ENCODE measurements at places on chromosomes 7 and 10.
A peak's percentile ranks its signal among the peaks of the same experiment; 100 is the strongest.

GRCh38 chr7:124856299-124856888 is 73.2 kb downstream of the POT1 start:
- peak; percentile 43 for DNase-seq

GRCh38 chr7:82167558-82168314 is 275.8 kb downstream of the CACNA2D1 start:
- DNase-seq, result peak; percentile 39

GRCh38 chr7:151317936-151318335 is 23.7 kb upstream of the NUB1 start:
- DNase-seq, result no peak

GRCh38 chr10:119479532-119479931 is 63.0 kb downstream of the RGS10 start:
- no peak for DNase-seq

DNA sequence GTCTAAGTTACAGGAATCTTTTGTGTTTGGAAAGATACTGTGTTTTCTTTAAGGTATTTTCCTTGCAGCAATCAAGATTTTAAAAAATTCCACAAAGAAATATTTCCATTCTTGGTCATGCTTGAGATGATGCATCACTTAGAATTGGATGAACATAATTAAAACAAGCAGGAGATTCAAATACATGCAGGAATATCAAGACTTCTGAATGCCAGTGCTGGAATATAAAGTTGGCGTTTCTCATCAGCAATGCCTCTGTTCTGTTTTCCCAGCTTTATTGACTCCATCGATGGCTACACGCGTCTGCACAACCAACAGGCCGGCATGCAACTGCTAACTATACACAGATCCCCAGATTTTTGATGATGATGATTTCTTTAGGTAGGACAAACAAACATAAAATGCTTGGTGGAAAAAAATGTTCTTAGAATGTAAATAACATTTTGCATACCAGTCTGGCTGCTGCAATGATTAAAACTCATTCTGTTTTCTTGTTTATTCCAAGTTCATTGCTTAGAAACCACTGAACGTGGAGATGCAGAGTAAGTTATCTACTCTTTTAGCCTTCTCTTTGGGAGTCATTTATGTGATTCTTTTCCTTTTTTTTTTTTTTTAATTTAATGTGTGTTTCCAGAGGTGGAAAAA is 91.3 kb upstream of the FAM171A1 start:
- peak; percentile 79 for DNase-seq
